Lower lobe of right lung (tissue), 2 donors: ENCODE measurements at places on chromosomes 13 and 19. TPM values are rescaled to one million over a fixed set of nuclear protein-coding genes. Genes with fewer than 3 reads are reported as not detected.

The F7 gene
- total RNA-seq = not detected

The NAPSA gene
- 1,633 TPM for total RNA-seq

The ZNF665 gene
- total RNA-seq = 4.5 TPM

- DNase-seq = no peak
- peaks cover 7% of the 10 kb centered on the region for H3K27me3 ChIP-seq
- no peaks in the 10 kb centered on the region for H3K36me3 ChIP-seq
- no peak overlapping the region for H3K4me3 ChIP-seq
- no peak overlapping the region for H3K27ac ChIP-seq
Measured at GRCh38 chr19:41064974-41065569, 23.2 kb upstream of the CYP2A13 start.

GRCh38 chr13:43831088-43831487, 44.3 kb upstream of the ENOX1 start:
- H3K27ac ChIP-seq = no peak overlapping the region
- no peaks in the 10 kb centered on the region for H3K36me3 ChIP-seq
- no peaks in the 10 kb centered on the region for H3K4me1 ChIP-seq
- no peak overlapping the region for H3K4me3 ChIP-seq
- DNase-seq = no peak

GRCh38 chr19:1110809-1111640, 7.2 kb downstream of the GPX4 start:
- H3K4me1 ChIP-seq = peaks cover 34% of the 10 kb centered on the region
- no peaks in the 10 kb centered on the region for H3K27me3 ChIP-seq
- DNase-seq = no peak
- no peak overlapping the region for H3K4me3 ChIP-seq
- H3K36me3 ChIP-seq = peaks cover 96% of the 10 kb centered on the region

GRCh38 chr13:50441130-50441529, 402.4 kb downstream of the DLEU7 start:
- no peaks in the 10 kb centered on the region for H3K4me1 ChIP-seq
- DNase-seq = no peak
- H3K36me3 ChIP-seq = no peaks in the 10 kb centered on the region
- H3K4me3 ChIP-seq = no peak overlapping the region
- H3K27ac ChIP-seq = no peak overlapping the region

DNA sequence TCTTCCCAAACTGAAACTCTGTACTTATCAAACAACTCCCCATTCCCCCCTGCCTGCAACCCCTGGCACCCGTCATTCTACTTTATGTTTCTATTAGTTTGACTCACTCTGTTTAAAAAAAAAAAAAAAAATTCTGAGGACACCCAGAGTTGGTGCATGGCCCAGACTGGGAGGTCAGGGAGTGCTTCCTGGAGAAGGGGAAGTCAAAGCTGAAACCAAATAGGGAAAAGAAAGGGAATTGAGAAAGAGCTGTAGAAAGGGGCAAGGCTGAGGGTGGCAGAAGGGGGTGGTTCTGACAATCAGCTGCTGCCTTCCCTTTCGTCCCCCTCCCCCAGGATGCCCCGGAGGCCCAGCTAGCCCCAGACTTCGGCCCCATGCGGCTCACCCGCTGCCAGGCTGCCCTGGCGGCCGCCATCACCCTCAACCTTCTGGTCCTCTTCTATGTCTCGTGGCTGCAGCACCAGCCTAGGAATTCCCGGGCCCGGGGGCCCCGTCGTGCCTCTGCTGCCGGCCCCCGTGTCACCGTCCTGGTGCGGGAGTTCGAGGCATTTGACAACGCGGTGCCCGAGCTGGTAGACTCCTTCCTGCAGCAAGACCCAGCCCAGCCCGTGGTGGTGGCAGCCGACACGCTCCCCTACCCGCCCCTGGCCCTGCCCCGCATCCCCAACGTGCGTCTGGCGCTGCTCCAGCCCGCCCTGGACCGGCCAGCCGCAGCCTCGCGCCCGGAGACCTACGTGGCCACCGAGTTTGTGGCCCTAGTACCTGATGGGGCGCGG, 9.0 kb upstream of the STRN4 start:
- H3K4me3 ChIP-seq = no peak overlapping the region
- H3K27ac ChIP-seq = no peak overlapping the region
- no peaks in the 10 kb centered on the region for H3K27me3 ChIP-seq
- H3K36me3 ChIP-seq = peaks cover 14% of the 10 kb centered on the region
- H3K4me1 ChIP-seq = peaks cover 25% of the 10 kb centered on the region
- peak; percentile 56 for DNase-seq

DNA sequence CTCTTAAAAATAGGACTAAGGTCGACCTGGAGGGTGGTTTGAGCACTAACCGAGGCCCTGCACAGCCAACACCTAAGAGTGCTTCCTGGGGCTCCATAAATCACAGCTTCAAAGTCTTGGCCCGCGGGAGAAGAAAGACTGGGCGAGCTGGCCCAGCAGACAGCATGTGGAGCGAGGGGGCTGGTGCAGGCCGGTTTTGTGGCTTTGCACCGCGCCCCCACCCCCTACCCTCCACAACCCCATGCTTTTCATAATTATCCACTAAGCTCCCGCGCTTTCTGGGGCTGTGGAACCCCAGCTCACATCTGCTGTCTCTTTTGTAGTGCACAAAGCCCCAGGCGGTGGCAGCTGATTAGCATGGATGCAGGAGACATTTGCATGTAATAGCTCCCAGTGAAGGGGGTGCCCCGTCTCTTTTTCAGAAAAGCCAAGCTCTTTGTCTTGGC, 17.1 kb downstream of the CARM1 start:
- H3K4me3 ChIP-seq = no peak overlapping the region
- no peak overlapping the region for H3K27ac ChIP-seq
- DNase-seq = no peak
- H3K4me1 ChIP-seq = peaks cover 4% of the 10 kb centered on the region
- no peaks in the 10 kb centered on the region for H3K27me3 ChIP-seq

DNA sequence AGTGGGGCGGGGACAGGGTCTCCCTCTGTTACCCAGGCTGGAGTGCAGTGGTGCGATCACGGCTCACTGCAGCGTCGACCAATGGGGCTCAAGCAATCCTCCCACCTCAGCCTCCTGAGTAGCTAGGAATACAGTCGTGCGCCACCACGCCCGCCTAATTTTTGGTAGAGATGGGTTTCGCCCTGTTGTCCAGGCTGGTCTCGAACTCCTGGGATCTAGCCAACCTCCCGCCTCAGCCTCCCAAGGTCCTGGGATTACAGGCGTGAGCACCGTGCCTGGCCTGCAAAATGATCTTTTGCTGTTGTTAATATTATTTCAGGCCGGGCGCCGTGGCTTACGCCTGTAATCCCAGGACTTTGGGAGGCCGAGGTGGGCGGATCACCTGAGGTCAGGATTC, 621 bp upstream of the TGDS start:
- peak overlapping the region; percentile 88 for H3K4me3 ChIP-seq
- H3K27ac ChIP-seq = peak overlapping the region; percentile 82
- H3K36me3 ChIP-seq = peaks cover 15% of the 10 kb centered on the region
- peaks cover 20% of the 10 kb centered on the region for H3K4me1 ChIP-seq
- no peaks in the 10 kb centered on the region for H3K27me3 ChIP-seq
- DNase-seq = no peak
